ENCODE measurements at places on chromosomes 7 and 10.

DNA sequence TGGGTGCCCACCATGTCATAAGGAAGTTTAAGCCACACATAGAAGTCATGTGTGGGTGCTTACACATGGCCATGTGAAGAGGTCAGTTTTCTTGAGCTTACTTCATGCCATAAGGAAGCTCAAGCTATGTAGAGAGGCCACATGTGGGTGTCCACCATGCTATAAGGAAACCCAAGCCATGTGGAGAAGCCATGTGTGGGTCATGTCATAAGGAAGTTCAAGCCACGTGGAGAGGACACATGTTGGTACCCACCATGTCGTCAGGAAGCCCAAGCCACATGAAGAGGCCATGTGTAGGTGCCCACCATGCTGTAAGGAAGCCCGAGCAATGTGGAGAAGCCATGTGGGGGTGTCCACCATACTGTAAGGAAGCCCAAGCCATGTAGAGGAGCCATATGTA, 1089.2 kb upstream of the AUTS2 start:
- DNase-seq: no peak

- DNase-seq: no peak
Observed at GRCh38 chr10:71743089-71743838, 23.7 kb upstream of the C10orf105 start.

DNA sequence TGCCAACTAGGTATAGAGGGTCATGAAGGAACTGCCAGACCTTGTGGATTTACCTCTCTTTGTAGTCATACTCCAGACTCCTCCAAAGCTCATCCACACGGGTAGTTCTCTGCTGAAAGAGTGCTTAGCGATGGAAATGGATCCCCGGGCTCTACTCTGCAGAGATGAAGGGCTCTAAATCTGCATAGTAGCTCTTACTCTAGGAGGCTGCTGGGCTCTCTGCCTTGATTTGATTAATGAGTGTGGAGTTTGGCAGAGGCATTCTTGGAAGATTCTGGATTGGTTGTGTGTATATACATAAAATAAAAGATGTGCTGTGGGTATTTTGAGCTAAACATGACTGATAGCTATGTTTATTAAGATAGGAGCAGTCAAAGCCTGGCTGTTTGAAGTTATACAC, 21.3 kb upstream of the CPXM2 start:
- no peak for DNase-seq

- DNase-seq: no peak
Observed at GRCh38 chr10:61271127-61271780, 181.9 kb downstream of the TMEM26 start.
